ENCODE measurements at places on chromosomes 3 and 15.

DNA sequence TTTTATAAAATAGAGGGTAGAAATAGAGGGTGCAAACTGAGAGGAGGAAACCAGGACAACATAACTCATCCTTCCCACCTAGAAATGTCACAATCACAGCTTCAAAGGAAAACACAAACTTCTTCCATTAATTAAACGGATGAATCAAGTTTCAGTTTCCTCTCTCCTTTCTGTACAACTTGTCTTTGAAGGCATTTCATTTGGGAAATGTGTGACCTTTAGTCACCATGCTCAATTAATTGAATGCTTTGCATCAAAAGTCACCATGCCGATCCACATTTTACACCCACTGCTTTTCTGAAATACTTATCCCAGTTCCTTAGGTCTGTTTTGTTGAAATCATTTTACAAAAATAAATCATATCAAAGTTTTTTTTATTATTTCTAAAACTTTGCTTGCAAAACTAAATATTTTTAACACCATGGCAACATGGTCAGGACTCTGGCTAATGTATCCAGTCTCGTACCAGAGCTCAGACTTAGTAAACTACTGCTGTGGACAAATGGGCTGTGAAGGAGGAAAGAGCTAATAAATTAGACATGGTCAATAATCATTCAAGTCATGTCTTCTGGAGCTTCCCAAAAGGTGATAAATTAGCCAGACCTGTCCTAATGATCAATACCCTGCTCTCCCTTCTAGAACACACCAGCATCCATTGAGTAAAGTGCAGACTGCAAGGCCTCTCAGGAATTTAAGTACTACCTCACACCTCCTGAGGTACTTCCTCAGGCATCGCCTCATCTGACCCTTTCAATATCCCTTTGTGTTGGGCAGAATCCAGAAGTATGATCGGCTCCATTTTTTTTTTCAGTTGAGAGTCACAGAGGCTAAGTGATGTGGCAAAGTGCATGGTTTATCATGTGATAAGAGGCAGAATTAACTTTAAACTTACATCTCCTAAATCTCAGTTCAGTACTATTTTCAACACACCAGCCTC, 161.3 kb downstream of the GREM1 start:
- DNase-seq = no peak

- DNase-seq = no peak
These were observed 8.0 kb upstream of the LTF start for GRCh38 chr3:46472736-46473135.

- DNase-seq = no peak
These were observed 84.3 kb downstream of the TTBK2 start for GRCh38 chr15:42836251-42836650.

DNA sequence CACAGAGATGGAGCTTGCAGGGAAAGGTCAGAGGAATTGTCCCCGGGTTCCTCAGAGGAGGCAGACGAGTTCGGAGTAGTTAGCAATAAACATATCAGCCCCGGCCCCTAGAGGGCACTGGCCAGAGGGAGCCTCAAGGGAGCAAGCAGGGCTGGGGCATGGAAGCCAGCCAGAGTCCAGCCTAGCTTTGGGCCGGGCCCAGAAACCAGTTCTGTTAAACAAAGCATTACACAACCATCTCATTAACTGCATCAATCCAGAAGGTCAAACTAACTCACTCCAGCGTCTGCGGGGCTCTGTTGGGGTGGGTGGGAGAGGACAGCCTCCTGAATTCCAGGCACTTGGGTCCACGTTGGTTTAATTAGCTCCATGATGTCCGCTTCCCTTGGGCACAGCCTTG, 41.0 kb upstream of the IREB2 start:
- DNase-seq = peak; percentile 32

- no peak for DNase-seq
These were observed 127.8 kb downstream of the GHSR start for GRCh38 chr3:172320468-172320867.

DNA sequence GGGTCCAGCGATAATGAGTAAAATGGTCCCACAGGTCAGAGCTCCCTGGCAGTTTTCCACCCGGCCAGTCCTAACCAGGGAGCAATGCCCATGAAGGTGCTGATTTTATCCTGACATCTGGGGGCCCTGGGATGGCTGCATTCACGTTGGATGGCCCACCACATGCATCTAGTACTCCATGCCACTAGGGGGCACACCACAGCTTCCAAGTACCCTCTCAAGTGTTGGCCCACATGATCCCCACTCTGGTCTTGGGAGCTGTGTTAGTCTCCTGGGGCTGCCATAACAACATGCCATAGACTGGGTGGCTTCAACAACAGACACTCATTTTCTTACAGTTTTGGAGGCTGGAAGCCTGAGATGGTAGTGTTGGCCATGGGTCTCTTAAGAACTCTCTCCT, 225.5 kb downstream of the SLCO3A1 start:
- DNase-seq = no peak

GRCh38 chr3:86029590-86029989, 961.4 kb downstream of the VGLL3 start:
- DNase-seq = no peak

DNA sequence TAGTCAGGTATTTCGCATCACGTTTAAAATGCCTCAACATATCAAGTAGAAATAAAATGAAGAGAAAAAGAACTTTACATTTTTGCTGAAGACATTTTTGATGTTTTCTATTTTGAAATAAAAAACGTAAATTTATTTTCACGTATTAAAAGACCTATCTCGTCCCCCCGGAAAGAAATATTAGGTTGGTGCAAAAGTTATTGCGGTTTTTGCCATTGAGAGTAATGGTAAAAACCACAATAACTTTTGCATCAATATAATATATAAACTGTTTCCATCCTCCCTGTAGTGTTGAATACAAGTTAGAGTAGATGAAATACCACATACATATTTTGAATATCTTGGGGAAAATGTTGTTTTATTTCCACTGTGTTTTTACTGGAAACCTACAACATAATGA, 11.2 kb upstream of the ANO10 start:
- no peak for DNase-seq

GRCh38 chr15:73723191-73723590, 30.0 kb downstream of the INSYN1 start:
- DNase-seq = no peak

DNA sequence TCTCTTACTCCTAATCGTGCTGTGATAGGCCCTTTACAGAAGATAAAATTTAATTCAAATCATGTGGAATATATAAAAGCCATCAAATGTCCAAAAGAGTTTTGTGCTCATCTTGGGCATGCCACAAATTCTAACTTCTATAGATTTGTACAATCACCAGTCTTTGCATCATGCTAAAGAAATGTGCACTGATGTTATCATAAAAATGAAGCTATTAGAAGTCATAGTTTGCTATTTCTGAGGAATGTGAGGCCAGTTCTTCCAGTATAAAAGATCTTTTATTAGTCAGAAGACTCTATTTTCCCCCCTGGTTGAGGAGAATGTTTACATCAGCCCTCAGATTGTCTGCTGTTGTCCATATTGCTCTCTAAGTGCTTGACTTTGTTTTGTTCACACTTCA, 2.1 kb upstream of the ANXA2 start:
- no peak for DNase-seq

GRCh38 chr15:66356077-66356358, 467 bp downstream of the TIPIN start:
- no peak for DNase-seq

GRCh38 chr3:102926618-102927017, 491.8 kb downstream of the ZPLD1 start:
- no peak for DNase-seq

- DNase-seq = no peak
These were observed 50.9 kb upstream of the BHLHE40 start for GRCh38 chr3:4928277-4928789.

- no peak for DNase-seq
These were observed 42.8 kb downstream of the NR2C2 start for GRCh38 chr3:14989943-14990779.

- DNase-seq = no peak
These were observed 17.9 kb downstream of the CP start for GRCh38 chr3:149203758-149204157.

DNA sequence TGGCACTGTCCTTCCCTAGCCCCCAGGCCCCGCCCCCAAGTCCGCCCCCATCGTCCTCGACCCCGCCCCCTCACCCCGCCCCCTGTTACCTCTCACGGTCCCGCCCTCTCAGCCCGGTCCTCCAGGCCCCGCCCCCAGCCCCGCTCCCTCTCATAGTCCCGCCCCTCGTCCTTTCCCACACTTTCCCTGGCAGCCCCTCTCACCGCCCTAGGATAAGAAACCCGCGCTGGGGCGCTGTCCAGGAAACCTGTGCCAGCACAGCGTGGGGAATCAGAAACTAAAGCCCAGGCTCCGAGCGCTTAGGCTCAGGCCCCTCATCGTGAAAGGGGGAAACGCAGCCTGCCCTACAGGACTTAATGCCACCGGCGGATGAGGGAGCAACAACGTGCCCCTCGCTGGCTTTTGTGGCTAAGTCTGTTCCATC, 20.9 kb downstream of the TRPM1 start:
- DNase-seq = no peak

- peak; percentile 80 for DNase-seq
These were observed 155.4 kb upstream of the TPM1 start for GRCh38 chr15:62887113-62887570.

DNA sequence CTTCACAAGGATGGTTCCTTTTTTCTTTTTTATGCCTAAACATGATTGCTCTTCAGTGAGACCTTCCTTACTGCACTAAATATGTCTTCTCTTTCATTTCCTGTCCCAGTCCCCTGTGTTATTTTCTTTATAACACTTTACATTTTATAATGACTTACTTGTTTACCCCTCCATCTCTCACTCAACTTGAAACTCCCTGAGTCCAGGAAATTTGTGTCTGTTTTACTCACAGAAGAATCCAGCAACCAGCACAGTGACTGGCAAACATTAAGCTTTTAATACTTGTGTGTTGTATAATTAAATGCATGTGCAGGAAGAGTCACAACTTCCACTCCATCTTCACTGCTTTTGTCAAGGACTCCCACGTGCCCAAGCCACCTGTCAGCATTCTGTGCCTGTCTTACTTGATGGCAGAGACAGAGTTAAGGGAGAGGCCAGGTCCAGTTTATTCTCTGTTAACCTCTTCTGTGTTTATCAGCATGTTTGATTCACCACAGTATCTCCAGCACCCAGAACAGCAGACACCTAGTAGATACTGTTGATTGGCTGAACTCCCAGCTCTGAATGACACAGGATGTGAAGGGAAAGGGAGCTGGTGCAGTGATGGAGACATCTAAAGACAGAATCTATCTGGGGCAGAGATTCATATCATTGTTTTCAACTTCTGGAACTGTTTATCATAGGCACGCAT, 42.8 kb downstream of the SSR3 start:
- no peak for DNase-seq

- DNase-seq = no peak
These were observed 2.6 kb upstream of the ULK3 start for GRCh38 chr15:74845581-74845980.

- DNase-seq = peak; percentile 66
These were observed 105.7 kb downstream of the ZNF385D start for GRCh38 chr3:21645121-21645897.

- DNase-seq = no peak
These were observed 316.0 kb downstream of the RORA start for GRCh38 chr15:60912984-60913697.

GRCh38 chr15:36469311-36469966, 110.0 kb upstream of the CDIN1 start:
- no peak for DNase-seq

Data from left hindlimb (tissue), 1 donor.